Calu3 (cell line): ENCODE measurements at places on chromosomes 6 and 20.

DNA sequence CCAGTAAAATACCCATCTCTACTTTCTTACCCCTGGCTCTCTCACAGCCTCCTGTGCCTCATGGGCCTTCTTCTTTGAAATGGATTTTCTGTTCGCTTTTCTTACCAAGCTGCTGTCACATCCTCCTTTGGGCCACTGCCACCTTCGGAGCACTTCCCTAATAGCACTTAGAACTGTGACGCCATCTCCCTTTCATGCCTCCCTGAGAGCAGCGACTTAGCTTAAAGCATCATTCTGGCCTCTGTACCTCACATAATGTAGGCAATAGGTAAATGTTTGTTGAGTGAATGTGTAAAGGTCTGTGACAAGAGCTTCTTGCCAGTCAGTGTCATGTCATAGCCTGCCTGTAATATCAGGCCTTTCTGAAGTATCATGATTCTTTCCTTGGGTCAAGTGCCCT lies 78.8 kb downstream of the ADGRG6 start:
- DNase-seq = no peak

DNA sequence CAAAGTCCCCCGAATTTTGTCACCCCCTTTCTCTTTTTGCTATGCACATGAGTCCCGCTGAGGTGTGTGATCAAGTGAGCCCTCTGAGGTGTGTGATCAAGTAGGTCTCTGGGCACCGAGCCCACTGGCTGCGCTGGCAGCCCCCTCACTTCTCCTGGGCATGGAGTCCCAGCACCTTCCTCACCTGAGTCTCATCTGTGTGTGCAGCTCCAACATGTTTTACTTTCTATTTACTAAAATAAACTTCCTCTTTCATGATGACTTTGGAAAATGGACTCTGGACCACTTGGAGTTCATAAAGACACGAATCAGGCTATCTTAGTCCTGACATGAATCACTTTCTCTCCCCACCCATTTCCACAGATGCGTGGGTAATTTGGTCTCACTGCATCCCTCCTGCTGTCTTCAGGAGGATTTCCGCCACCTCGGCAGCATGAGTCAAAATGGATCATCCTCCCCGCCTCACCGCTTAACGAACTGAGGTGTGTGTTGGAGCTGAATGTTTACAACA lies 39.8 kb downstream of the PRDM1 start:
- DNase-seq = no peak

- no peak for DNase-seq
Observed at GRCh38 chr6:148935705-148936435, 189.0 kb downstream of the UST start.

DNA sequence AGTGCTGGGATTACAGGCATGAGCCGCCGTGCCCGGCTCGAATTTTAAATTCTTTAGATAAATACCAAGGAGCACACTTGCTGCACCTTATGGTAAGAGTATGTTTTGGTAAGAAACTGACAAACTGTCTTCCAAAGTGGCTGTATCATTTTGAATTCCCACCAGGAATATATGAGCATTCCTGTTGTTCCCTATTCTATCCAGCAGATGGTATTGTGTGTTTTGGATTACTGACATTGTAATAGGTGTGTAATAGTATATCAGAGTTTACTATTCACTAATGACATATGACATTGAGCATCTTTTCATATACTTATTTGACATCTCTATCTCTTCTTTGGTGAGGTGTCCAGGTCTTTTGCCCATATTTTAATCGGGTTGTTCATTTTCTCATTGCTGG lies 40.5 kb downstream of the TGM6 start:
- no peak for DNase-seq
